ENCODE measurements at places on chromosomes 12 and 14.
A peak's percentile ranks its signal among the peaks of the same experiment; 100 is the strongest.

- peak; percentile 12 for DNase-seq
Measured at GRCh38 chr12:128644664-128645296, 179.0 kb downstream of the SLC15A4 start.

DNA sequence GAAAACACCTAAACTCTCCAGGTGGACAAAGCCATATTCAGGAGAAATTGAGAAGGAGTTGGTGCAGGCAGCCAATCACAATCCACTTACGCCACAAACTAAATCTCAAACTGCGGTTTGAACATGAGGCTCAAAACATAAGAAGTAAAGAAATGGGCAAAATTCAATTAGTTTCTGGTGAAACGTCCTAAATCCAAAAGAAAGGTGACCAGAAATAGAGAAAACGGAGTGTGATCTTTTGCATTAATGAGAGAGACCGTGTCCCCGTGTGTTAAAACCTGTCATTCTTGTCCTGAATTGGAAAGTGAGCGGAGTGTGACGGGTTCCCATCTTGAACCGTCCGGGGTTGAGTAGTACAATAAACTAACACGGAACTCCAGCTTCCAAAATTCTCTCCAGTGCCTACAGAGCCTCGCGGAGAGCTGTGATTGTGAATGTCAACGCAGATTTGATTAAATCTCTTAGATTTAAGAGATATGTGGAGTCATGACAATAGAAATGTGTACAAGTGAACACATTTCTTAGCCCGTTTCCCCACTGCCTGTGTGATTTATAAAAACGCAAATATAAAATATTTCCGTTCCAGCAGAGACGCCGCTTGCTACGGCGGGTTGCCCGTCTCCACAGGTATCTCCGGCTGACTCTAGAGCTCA, 595 bp upstream of the METAP2 start:
- DNase-seq: no peak

GRCh38 chr14:99095369-99095768, 176.6 kb downstream of the BCL11B start:
- DNase-seq: no peak

- no peak for DNase-seq
Measured at GRCh38 chr12:1290716-1291115, 299.7 kb downstream of the ERC1 start.

DNA sequence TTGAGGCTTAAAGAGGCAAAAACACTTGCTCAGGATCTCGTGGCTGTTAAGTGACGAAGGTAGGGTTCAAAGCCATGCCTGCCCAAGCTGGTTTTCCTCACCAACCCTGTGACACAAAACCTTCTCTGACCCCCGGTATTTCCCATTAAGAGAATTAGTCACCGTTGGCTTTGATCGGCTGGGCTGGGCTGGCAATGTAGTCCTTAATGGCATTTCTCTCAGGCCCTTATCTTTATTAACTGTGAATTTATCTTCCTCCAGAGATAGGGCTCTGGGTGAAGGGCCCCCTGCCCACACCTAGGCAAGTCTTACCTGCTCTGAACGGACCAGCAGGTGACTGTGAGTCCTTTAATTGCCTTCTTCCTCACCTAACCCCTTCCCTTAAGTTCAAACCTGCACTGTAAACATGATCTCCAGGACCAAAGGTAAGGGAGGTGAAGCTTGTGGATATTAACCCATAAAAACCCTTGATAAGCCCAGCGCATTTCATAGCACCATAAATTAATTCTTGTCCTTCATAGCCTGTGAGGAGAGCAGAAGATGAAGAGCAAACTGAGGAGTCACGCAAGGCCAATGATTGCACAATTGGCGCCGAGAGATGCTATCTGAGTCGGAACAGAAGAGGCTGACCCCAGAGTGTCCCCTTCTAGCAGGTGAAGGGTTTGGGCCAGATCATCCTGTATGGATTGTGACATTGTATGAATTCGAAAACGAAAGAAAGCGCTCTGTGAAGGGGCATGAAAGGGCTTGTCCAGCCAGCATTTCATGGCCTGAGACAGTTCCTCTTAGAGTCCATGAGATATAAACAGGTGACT, 790.8 kb upstream of the TBX3 start:
- DNase-seq: no peak

GRCh38 chr14:89298056-89298834, 118.8 kb downstream of the FOXN3 start:
- DNase-seq: no peak

DNA sequence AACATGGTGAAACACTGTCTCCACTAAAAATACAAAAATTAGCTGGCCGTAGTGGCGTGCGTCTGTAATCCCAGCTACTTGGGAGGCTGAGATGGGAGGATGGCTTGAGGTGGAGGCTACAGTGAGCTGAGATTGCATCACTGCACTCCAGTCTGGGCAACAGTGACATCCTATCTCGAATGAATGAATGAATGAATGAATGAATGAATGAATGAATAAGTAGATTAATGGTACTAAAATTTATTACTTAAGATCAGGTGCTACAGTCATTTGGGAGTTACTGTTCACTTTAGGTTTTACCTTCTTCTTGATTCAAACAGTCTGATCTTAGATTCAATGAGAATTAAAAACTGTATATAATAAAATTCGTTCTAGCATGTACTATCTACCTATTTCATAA, 31.6 kb upstream of the WDR89 start:
- no peak for DNase-seq

DNA sequence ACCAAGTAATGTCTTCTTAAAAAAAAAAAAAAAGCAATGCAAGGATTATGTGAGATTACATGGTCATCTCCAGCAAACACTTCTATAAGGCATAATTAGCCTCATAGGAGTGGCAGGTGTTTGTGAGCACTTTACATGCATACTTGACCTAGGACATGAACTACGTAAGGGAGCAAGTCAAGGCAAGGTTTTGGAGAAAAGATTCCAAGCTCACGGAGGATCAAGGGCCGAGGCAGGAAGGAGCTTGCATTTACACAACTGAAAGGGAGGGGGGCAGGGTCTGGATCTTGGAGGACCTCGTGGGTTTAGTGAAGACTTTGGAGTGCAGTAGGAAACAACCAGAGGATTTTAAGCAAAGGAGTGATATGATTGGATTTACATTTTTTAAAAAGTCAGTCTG, 112.5 kb downstream of the CCER1 start:
- no peak for DNase-seq

DNA sequence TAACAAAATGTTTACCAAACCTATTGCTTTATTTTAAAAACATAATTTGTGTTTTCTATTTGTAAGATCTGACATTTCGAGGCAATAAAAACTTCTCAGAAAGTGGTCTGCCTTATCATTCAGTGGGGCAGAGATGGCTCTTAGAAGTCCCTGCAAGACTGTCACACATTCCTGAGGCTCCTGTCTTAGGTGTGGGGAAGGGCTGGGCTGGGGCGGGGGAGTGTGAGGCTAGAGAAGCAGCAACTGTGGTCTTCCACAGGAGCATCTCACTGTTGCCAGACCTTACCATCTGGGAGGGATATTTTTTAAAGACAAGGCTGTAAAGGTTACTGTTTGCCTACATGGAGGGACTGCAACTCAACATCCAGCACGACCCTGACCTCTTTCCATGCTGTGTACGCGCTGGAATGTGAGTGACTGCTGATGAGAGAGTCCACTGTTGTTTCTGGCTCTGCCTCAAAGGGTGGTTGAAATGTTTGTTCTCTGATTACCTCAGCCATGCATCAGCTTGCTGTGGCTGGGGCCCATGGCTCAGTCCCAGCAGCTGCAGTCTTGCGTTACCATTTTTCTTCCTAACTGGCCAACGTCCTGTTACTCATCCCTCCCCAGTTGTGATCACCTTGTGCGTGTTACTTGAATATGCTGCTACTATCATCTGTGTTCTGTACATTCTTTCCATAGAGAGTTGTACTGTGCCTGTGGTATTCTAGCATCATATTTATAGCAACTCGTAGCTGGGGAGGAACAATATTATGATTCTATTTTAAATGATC, 12.4 kb downstream of the ERG28 start:
- DNase-seq: no peak

DNA sequence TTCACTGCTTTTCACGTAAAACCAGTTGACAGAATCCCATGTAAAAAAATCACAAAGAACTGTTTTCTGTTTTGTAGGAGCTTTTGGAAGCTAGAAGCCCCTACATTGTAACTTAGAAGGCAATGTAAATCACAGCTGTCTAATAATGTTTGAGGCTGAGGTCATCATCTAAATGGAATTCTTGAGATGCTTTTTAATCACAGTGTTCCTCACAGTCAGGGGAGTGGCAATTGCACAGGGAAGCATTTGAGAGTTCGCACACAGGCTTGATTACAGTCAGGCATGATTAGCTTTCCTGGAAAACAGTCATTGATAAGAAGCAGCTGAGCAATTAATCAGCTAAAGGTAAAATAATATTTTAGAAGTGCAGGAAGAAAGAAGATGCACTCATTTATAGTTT, 2.9 kb downstream of the SLC17A8 start:
- DNase-seq: no peak

DNA sequence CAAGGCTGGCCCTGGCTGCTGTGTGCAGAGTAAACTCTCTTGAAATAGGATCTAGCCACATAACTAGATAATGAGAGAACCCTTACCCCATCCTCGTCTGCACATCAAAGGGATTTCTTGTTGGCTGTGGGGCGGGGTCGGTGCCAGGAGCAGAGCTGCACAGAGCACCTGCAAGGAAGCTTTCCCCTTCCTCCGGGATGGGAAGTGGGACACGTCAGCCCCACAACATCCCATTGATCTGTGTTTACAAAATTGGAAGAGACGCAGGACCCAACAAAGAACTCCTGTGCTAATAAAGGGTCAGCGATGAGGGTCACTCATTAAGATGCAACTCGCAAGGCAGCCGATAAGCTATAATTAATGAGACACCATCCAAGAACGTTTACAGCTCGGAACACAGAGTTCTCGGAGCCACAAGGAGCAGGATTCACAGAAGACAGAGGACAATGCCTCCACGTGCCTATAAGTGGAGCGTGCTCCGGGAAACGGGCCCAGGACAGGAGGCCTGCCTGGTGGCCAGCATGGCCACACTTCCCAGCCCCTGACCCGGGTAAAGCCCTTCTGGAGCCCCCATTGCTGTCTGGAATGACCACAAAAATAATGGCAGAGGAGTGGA, 171.5 kb downstream of the SLC15A4 start:
- no peak for DNase-seq

GRCh38 chr12:64318605-64319004, 72.0 kb downstream of the C12orf56 start:
- no peak for DNase-seq

DNA sequence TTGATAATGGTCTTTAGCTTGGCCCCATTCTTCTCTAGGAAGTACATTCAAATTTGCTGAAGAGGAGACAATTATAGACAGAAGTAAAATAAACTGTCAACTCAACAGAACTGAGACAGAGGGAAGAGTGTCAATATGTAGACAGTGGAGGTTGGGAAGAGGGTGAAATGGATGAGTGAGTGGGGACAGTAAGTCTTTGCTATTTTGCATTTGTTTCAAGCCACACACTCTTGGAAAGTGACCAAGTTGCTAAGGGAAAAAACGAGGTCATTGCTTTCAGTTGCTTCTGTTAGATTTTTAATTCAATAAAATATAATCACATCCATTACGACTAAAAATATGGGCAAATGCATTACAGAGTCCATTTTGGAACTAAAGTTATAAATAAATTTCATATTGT, 47.8 kb downstream of the BTBD7 start:
- DNase-seq: no peak

GRCh38 chr14:54202288-54202687, 194.5 kb upstream of the CDKN3 start:
- DNase-seq: no peak

DNA sequence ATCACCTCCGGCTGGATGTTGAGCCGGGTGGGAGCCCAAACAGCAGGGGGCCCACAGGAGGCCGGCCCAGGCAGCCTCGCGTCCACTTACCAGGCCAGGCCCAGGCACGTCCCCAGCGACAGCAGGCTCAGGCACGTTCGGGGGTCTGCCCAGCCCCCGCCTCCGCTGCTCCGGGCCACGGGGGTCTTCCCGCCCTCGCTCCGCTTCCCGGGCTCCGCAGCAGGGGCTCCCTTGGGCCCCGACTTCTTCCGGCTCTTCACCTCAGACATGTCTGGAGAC, 216 bp downstream of the IKBIP start:
- no peak for DNase-seq

DNA sequence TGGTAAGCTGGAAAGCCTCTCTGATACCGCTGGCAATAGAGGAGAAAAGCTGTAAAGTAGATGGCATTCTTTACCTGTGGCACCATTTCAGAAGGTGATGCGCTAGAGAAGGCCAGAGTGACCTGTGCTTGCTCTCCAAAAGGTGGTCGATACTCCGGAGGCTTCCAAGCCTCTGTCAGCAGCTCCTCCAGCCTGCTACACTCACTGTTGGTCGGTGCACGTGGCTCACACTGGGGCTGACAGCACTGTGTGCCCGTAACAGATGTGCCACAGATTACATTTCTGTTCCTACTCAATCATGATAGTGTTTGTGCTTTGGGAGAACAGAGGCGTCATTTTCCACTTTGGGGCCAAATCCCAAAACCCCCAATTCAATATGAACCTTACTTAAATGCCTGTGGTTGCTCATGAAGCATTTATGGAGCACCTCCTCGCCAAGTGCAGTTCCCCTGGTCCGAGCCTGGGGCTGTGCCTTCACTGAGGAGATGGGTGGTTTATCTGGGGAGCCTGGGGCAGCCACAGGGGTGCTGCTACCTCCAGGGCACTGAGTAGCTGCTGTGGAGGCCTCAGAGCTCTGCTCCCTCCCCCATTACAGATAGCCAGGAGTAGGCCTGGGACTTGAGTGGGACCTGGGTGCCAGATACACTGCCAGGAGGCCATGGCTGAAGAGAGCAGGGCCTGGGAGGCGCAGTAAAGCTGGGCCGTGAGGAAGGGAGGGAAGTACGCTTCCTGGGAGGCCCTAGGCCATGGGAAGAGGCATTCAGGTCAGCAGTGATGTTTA, 26.8 kb downstream of the CCNK start:
- DNase-seq: no peak

DNA sequence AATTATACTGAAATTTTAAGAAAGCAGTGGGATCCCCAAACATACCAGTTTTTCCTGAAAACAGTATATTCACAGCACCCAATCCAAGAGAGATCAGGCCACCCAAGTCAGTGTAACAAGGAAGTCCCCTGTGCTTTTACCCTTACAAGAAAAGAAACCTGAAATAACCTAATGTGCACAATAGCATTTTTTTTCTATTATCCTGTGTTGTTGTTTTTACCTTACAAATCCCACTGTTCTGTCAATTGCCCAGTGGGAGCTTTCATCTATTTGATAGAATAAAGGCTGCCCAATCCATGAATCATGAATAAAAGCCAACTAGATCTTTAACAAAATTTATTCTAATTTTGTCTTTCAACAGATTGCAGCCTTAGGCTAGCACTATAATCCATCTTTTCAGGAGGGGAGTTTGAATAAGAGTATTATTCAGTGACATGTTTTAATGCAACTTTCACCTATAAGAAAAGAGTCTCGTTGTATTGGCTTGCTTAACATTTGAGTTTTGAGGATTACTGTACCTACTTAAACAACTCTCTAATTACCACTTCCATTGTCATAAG, 457.4 kb downstream of the TRHDE start:
- DNase-seq: no peak

- no peak for DNase-seq
Measured at GRCh38 chr14:105601360-105602242, 75.2 kb downstream of the TMEM121 start.

DNA sequence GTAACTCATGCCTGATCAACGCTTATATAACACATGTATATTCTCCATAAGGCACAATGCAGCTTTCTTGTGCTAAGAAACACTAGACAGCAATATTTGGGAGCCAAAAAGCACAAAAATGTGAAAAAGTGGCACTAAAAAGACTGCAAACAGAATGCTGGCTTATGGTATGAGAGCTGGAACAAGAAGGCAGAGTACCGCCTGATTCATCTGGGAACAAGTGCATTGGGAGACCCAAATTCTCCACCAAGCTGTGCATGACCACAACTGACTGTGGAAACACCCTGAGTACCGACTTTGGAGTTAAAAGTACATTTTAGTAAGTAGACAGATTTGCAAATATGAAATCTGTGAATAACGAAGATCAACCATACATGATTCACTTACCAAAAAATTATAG, 25.1 kb downstream of the E2F7 start:
- DNase-seq: no peak

All from nucleus accumbens (tissue), 56 donors.